ENCODE measurements at places on chromosomes 6 and 20.

DNA sequence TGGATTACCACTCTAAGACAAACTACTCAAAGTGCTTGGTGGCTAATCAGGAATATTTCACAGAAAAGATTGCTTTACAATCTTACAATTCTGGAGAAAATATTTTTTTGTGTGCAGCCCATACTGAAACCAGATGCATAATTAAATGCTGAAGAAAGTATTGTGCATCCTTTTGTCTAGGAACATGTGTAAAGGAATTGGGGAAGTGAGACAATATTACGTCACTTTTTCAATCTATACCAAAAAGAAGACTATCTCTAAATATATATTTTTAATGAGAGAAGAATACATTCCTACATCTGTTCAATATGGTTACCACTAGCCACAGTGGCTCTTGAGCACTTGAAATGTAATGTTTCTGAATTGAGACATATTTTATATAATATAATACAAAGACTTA lies 992.5 kb upstream of the ADGRB3 start:
- no peak for DNase-seq

DNA sequence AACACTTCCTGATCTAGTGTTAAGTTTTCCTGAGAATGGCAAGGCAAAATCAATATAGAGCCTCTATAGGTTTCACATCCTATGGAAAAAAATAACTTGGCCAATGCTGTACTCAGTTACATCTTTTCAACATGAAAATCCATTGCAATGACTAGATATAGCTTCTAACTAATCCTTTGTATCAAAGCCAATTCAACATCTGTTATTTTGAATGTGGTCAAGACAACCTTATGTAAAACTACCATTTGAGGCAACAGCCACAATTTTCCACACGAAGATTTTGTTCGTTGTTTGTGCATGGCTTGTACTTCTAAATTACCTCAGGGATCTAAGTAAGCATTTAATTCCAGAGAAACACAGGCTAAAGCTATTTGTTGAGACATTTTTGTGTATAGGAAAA lies 637.8 kb upstream of the EYS start:
- DNase-seq: no peak

GRCh38 chr20:56758706-56759105 lies 129.6 kb downstream of the TFAP2C start:
- DNase-seq: no peak

- DNase-seq: no peak
Measured at GRCh38 chr6:56152611-56153010, 94.8 kb downstream of the COL21A1 start.
